Activated CD4-positive, CD25-positive, alpha-beta regulatory T cell (primary cell): ENCODE measurements at places on chromosomes 1 and 21.

GRCh38 chr21:42474043-42474831 lies 21.8 kb downstream of the RSPH1 start:
- DNase-seq: no peak

GRCh38 chr1:119787776-119788175 lies 19.1 kb upstream of the HMGCS2 start:
- no peak for DNase-seq

DNA sequence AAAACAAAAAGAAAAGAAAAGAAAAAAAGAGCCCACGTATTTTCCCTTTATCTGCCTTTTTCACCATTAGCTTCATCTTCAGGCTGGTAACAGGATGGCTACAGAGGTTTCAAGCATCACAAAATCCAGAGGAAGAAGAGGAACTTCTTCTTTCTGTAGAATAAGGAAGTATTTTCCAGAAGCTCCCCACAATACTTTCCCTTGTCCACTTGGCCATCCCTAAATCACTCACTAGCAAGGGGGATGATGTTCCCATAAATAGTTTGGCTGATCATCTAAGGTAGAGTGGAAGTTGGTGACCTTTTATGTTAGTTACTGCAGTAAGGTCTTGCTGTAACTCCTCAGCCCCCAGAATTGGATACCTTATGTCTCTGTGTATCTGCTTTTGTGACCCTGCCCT lies 45.1 kb upstream of the RNF11 start:
- no peak for DNase-seq

DNA sequence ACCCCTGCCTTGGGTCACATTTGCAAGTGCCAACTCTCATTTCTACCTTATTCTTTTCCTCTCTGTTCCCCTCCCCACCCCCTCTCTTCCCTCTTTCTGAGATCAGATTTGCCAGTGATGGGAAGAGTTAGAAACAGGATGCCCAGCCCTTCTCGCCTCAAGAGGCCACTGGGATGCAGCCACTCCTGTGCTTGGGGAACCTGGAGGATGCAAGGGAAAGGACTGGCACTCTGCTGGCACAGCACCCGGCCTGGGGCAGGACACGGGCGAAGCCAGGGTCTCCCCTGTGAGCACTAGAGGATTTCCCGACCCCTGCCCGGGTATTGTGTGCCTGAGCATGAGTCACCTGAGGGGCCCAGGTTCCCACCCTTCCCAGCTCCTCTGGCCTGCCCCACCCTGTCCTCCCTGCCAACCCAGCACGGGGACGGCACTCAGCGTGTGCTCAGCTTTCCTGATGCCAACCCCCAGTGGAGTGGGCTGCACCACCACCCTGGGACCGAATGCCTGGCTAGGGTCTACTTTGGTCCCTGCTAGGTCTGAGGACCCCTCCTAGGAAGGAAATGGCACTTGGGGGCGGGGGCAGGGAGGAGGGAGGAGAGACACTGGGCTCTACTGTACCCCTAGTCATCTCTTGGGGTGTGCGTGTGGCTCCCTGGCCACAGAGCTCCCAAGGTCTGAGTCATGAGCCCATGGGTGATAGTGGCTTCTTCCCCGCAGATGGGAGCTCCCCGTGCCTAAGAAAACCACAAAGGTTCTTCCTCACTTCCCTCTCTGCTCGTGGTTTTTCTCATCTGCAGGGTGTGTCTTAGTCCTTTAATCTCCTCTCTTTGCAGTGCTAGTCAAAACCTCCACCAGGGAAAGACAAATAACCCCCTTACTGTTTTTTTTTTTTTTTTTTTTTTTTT lies 12.4 kb downstream of the LMNA start:
- DNase-seq: peak; percentile 55

DNA sequence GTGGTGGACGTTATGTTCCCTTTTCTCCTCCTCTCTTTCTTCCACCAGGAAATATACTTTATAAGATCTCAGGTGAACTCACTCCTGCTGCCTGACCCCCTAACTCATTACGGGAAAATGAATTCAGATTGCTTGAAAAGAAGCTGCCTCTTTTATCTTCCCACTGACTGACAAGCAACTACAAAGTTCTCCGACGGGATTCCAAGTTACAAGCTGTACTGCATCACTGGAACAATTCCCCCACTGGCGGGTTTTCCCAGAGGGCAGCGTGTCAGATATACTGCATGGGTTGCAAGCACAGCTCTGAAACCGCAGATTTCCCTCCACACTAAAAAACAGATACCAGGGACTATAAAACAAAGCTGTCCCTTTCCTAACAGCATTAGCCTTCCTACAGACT lies 390.6 kb downstream of the KCTD3 start:
- no peak for DNase-seq
